GM12864 (cell line): ENCODE measurements at places on chromosomes 6 and 20.

DNA sequence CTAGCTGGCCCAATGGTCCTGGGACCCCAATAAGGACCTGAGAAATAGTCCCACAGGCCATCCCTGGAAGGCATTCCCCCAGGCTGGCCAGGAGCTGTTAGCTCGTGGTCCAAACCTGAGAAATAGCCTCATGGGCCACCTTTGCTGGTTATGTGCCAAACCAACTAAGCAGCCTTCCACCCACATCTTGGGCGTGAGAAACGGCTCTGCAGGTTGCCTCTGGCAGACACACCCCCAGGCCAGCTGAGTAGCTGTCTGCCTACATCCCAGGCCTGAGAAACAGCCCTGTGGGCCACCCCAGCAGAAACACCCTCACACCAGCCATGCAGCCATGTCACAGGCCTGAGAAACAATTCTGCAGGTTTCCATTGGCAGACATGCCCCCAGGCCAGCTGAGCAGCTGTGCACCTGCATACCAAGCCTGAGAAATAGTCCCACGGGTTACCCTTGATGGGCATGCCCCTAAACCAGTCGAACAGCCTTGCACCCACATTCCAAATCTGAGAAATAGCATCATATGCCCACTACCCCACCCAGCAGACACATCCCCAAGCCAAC is 567.8 kb upstream of the ID4 start:
- DNase-seq: no peak

- DNase-seq: no peak
Observed at GRCh38 chr6:21284706-21285105, 308.8 kb upstream of the SOX4 start.

DNA sequence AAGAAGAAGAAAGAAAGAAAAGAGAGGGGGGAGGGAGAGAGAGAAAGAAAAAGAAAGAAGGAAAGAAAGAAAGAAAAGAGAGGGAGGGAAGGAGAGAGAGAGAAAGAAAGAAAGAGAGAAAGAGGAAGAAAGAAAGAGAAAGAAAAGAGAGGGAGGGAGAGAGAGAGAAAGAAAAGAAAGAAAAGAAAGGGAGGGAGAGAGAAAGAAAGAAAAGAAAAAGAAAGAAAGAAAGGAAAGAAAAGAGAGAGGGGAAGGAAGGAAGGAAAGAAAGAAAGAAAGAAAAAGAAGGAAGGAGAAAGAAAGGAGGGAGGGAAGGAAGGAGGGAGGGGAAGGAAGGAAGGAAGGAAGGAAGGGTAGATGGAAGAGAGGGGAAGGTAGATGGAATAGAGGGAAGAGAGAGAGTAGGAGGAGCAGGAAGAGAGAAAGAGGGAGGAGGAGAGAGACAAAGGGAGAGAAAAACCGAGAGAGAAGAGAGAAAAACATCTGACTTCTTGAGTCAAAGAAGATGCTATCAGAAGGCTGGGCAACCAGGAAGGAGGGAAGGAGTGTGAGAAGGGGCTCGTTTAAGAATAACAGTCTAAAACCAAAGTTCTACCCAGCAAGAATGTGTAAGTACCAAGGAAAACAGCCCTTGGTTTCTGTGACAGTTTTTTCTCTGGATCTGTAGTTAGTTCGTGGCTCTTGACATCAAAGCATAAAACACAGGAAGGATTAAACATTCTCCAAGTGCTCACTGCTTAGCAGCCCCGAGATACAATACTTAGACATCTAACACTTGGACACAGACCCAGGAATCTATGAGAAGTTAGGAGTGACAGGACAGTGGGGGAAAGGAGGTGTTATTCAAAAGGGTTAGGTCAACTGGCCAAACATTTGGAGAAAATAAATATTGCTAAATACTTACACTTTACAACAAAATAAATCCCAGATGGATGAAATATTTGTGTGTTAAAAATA is 131.9 kb upstream of the STMND1 start:
- DNase-seq: no peak

DNA sequence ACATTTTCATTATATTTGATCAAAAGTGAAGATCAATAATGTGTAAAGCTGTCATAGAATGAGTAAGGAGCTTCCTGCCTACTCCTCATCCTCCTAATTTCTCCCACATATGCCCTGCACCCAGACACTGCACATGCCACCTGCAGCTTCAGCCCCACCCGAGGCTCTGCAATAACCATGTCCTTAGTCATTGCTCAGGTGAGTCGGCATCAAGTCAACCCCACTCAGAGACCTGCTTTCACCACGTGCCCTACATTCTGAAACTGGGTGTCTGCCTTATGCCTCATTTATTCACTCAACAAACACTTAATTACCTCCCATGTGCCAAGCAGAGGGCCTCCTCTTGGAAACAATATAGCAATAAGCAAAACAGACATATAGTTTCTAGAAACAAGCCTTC is 15.4 kb upstream of the TNFAIP3 start:
- no peak for DNase-seq

GRCh38 chr6:71040043-71040442 is 83.2 kb upstream of the B3GAT2 start:
- no peak for DNase-seq

GRCh38 chr6:100657678-100658330 is 193.1 kb upstream of the SIM1 start:
- DNase-seq: no peak

GRCh38 chr20:42678895-42679294 is 510.8 kb downstream of the PTPRT start:
- no peak for DNase-seq

GRCh38 chr20:50071039-50071888 is 41.7 kb downstream of the UBE2V1 start:
- DNase-seq: peak; percentile 31
